ENCODE measurements at places on chromosomes 2 and 18.

GRCh38 chr2:162403884-162404283, 60.0 kb downstream of the GCA start:
- DNase-seq, result no peak

- DNase-seq, result no peak
Measured at GRCh38 chr2:20552847-20553246, 98.1 kb downstream of the HS1BP3 start.

- no peak for DNase-seq
Measured at GRCh38 chr2:14633461-14634181, 1.1 kb downstream of the LRATD1 start.

- DNase-seq, result no peak
Measured at GRCh38 chr18:76985951-76986236, 146.7 kb downstream of the MBP start.

GRCh38 chr18:49547701-49548100, 14.2 kb upstream of the LIPG start:
- no peak for DNase-seq

Measured in naive B cell (primary cell).